ENCODE measurements at places on chromosomes 7 and 10.

DNA sequence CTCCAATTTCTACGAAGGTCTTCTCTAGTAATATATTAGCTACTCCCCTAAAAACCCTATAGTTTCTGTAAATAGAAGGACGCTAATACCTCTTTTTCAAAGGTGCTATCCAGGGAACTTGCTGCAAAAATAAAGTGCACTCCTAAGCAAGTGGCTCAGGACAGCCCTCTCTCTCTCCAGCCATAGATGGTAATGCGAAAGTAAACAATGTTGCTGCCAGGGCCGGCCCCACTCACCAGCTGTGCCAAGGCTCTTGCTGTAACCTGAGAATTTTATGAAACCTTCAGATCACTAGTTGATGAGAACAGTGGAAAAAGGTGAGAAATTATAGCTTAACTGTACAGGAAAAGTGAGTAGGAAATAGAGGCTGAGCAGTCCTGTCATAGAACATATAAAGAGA is 10.9 kb upstream of the TAS2R39 start:
- DNase-seq, result no peak

DNA sequence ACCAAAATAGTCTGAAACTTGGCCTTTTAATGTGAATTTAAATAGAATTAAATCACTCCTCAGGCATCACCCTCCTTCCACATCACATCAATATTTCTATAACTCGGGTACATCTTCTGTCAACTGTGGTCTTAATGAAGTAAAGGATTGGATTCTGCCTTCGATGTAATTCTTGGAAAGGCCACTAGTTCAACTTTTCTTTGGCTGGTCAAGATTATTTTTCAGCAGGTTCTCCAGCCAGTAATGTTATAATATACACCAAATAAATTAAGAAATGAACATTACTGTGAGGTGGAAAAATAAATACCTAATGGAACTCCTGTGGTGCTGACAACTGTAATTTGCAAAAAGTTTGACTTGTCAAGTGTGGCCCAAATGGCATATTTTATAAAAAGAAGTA is 9.7 kb upstream of the SLC16A9 start:
- no peak for DNase-seq

DNA sequence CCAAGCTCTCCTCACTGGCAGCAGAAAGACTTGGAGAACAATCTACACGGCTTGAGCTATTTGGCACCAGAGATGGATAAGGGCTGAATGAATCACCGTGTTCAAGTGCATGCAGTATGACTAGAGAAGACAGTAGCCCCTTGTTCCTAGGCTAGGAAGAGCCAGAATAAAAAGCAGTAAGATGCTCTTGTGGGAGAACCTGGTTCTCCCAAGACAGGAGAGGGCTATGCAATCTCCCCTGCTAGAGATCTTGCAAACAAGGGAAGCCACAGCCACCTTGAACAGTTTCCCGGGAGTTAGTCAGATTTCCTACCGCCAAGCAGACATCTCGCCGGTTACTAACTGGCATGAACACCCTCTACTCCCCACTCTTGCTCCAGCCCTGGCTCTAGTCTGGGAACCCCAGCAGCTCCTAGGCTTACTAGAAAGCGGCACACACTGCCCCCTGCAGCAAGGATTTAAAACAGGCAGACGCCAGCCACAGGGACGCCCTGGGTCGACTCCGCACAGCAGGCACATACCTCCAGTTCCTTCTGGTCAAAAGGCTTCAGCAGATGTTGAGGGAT is 107.3 kb downstream of the SMURF1 start:
- no peak for DNase-seq

- no peak for DNase-seq
Observed at GRCh38 chr7:77802557-77803405, 4.2 kb downstream of the PHTF2 start.

DNA sequence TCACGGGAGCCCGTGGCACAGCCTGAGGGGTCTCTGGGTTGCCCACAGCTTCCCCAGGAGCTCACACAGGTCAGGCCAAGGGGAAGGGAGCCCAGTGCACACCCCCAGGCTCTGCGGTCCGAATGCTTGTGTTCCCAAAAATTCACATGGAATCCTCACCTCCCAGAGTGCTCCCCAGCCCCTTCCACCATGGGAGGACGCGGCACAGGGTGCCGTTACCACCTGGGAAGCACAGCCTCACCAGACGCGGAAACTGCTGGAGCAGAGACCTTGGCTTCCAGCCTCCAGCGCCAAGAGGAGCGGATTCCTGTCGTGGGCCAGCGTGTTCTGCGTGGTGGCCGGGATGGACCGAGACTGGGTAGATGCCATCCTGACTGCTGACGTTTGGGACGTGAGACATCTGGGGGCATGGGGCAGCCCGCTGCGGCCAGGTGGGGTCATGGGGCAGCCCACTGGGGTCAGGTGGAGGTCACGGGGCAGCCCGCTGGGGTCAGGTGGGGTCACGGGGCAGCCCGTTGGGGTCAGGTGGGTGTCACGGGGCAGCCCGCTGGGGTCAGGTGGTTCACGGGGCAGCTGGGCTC is 149.4 kb downstream of the WDR37 start:
- DNase-seq, result no peak

DNA sequence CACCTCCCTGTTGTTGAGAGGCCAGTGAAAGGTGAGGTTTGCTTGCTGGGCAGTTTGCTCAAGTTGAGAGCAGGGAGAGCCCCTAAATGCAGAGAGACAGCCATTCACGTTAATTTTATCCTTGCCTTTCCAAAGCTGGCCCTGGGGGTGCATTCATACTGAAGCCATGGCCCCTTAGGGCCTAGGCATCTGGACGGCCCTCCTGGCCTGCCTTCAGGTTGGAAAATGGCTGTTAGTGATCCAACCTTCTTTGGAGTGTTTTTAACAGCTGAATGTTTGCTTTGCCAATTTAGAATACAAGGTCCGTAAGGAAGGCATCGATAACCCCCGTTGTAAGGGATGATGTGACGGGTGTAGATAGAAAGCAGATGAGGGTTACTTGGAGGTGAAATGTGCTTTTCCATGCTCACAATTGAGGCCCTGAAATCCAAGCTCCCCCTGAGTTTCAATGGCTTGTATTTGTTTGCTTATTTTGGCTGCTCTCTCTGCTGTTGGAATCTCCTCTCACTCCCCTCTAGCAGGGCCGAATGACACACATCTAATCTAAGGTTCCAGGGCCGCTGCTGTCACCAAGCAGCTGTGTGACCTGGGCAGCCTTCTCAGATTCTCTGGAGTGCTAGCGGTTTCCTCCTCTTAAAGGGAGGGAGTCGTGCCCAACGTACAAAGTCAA is 171.6 kb upstream of the MKI67 start:
- no peak for DNase-seq

DNA sequence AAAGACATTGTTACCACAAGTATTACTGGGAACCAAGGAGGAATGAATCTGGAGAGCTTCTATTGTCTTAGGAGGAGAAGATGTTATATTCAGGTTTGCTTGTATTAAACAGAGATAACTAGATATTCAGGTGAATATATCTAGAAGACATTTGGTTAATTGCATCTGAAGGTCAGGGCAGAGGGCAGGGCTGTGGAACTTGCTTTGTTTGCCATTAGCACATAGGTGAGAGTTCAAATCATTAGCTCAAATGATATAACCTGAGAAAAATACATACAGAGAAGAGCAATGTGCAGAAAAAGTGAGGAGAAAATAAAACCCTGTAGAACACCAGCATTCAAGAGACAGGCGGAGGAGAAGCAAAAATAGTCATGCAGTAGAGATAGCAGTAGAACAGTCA is 116.8 kb downstream of the DNAJB9 start:
- no peak for DNase-seq

GRCh38 chr7:124390301-124390700 is 357.4 kb upstream of the TMEM229A start:
- DNase-seq, result no peak

GRCh38 chr7:20200971-20201370 is 16.2 kb downstream of the MACC1 start:
- DNase-seq, result no peak

- no peak for DNase-seq
Observed at GRCh38 chr7:152556013-152556755, 119.8 kb downstream of the XRCC2 start.

DNA sequence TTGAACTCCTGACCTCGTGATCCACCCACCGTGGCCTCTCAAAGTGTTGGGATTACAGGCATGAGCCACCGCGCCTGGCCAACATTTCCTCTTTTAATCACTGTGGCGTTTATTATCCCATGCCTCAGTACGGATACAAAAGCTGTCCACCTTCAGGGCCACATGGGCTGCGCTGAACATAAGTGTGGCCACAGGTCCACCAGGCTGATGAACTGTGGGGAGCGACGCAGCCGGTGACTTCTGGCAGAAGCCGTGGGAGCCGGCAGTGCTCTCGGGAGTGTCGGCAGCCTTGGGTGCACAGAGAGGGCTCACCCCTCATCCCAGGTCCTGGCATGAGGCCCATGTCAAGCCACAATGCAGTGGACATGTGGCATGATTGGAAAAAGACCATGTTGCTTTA is 223.6 kb downstream of the TNS3 start:
- DNase-seq, result no peak

DNA sequence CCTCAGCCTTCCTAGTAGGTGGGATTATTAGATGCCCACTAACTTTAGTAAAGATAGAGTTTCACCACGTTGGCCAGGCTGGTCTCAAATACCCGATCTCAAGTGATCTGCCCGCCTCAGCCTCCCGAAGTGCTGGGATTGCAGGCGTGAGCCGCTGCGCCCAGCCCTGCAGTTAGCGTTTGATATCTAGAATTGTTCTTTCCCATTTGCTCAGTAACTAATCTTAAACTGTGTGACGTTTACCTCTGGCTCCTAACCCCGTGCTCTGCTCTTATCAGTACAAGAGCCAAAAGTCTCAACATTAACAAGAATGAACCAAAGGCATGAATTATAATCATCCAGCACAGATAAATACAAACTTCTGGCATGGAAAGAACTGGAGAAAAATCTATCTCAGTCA is 47.4 kb downstream of the IGF2BP3 start:
- DNase-seq, result no peak

GRCh38 chr10:73183667-73184281 is 15.9 kb downstream of the FAM149B1 start:
- no peak for DNase-seq

- no peak for DNase-seq
Observed at GRCh38 chr10:129847741-129848483, 116.2 kb downstream of the EBF3 start.

GRCh38 chr10:111221682-111222480 is 145.1 kb downstream of the ADRA2A start:
- DNase-seq, result no peak

DNA sequence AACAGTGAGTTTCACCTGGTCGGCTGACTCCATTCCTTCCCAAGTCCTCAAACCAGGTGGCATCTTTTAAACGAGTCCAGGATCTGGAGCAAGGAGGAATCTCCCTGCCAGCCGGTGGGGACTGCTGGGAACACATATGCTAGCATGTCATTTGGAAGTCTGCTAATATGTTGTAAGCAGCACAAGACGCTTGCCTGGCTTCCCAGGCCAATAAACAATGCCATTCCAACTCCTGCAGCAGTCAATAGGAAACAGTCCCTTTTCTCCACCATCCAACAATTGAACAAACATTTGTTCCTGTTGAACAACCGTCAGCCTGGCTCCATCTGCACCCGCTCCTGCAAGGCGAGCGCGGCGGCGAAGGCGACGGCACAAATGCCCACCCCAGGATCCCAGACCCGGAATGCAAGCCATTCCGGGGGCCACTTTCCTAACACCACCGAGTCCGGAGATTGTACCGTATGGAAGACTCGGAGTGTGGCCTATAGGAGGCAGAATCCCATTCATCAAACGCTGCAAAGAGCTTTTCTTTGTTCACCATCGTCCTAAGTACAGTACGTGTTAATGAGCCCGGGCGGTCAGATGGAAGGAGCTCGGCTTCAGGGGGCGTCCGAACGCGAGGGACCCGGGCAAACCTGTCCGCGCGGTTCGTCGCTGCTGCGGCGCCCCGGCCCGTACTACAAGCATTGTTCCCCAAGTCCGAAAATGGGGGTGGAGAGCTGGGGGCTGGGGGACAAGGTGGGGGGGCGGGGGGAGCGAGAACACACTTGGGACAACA is 1.6 kb downstream of the FAM53B start:
- DNase-seq, result no peak

GRCh38 chr10:88249450-88249849 is 333.7 kb downstream of the RNLS start:
- DNase-seq, result no peak

DNA sequence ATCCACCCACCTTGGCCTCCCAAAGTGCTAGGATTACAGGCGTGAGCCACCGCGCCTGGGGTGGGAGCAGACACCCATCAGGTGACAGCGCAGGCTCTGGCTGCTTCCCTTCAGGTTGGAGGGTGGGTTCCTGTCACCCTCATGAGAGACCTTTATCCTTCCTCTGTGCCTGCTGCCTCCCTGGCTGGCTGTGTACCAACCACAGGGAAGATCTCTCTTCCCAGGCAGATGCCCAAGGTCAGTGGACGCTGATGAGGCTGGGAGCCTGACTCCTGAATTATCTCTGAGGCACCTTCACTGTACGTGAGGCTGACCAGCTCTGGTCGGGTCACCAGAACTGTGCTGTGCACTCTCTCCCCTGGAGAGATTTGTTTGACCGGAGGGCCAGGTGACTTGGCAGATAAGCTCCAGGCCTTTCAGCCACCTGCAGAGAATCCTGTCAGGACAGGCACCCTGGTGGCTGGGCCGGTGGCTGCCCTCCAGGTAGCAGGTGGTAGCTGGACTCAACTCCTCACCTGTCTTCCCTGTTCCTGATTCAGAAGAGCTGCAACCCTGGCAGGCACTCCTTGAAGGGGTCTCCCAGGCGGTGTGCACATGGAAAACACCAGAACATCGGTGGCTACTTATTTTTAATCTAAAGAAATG is 251.9 kb downstream of the GLRX3 start:
- DNase-seq, result no peak

GRCh38 chr10:121183236-121183635 is 332.1 kb downstream of the WDR11 start:
- no peak for DNase-seq

GRCh38 chr10:47053081-47053798 is 142.0 kb downstream of the PTPN20 start:
- no peak for DNase-seq

DNA sequence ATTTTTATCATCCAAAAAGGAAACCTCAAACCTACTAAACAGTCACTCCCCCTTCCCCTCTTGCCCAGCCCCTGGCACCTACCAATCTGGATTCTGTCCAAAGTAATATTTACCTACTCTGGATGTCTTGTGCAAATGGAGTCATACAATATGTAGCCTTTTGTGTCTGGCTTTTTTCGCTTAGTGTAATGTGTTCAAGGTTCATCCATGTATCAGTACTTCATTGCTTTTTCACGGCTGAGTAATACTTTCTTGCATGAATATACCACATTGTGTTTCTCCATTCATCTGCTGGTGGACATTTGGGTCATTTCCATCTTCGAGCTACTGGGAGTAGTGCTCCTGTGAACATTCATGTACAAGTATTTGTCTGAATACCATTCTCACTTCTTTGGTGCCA is 113.6 kb downstream of the EEPD1 start:
- DNase-seq, result no peak

GRCh38 chr10:97483921-97484320 is 14.3 kb downstream of the MMS19 start:
- no peak for DNase-seq
